ENCODE measurements at places on chromosomes 16 and 17.
A peak's percentile ranks its signal among the peaks of the same experiment; 100 is the strongest.

- peak; percentile 48 for DNase-seq
Observed at GRCh38 chr16:56611281-56611833, 3.0 kb downstream of the MT2A start.

- DNase-seq, result no peak
Observed at GRCh38 chr16:11151885-11152629, 103.9 kb downstream of the SOCS1 start.

GRCh38 chr17:36507266-36507665 is 20.8 kb downstream of the ZNHIT3 start:
- no peak for DNase-seq

GRCh38 chr16:324451-325334 is 27.8 kb downstream of the AXIN1 start:
- no peak for DNase-seq

- DNase-seq, result peak; percentile 39
Observed at GRCh38 chr16:85286951-85287814, 174.9 kb upstream of the CIBAR2 start.

DNA sequence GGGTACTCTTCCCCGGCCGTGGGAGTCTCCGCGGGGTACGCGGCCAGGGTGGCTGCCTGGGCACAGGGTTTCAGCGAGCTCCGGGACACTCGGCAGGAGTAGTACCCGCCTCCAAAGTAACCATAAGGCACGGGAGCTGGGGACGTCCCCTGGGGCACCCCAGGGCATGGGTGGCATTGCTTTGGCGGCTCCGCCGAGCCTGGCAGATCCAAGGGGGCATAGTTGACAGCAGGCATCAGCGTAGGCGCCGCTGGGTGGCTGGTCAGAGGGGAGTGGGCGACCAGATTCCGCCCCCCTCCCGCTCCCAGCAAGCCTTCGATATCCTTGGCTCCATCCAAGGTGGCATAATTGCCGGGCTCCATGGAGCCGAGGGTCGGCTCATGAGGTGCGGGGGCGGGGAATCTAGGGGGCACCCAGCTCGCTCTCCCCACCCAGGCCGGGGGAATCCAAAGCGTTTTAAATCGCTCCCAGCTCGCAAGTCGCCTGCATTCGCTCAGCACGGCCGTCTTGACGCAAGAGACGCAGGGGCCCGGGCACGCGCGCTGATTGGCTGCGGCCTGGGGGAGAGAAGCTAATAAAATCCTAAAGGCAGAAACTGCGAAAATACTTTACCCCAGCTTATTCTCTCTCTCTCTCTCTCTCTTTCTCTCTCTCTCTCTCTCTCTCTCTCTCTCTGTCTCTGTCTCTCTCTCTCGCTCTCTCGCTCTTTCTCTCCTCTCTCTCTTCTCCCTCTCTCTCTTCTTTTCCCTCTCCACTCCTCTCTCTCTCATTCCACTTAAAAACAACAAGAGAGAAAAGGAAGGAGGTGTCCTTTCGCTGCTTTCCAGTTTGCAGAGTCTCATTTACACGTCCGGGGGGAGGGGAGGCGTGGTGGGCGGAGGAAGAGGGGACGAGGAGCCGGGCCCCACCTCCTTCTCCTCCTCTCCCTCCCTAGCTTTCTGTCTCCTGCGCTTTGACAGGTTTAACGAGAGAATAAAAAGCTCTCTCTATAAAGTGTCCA is at the start of gene HOXB13:
Gene HOXB13 (minus strand): TSS at position 519 of the 1,000 bp plus-strand sequence. CDS start 157 bp downstream, at position 362.
- DNase-seq, result no peak

- DNase-seq, result no peak
Observed at GRCh38 chr17:3959921-3960601, 4.2 kb downstream of the ATP2A3 start.

- DNase-seq, result no peak
Observed at GRCh38 chr17:40253565-40253964, 34.1 kb upstream of the CDC6 start.

- DNase-seq, result no peak
Observed at GRCh38 chr16:31440516-31441184, 1.9 kb downstream of the ZNF843 start.

GRCh38 chr16:74562117-74562516 is 44.8 kb downstream of the GLG1 start:
- DNase-seq, result no peak

DNA sequence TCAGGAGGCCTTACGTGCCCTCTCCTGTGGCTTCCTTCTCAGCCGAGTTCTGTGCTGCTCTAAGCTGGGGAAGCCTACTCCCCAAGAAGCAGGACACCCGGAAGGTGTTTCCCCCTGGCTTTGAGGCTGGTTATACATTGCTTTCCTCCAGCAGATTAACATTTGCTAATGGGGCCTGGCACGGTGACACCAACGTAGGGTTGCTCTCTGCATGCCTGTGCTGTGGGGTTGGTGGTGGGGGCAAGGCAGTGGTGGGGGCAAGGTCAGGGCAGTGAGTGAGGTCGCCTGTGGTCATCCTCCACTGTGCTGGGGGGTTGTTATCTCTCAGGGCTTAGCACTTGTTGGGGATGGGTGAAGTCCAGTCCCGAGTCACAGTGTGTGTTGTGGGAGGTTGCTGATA is 4.2 kb downstream of the USP6 start:
- DNase-seq, result no peak

GRCh38 chr17:47803201-47803600 is 18.4 kb downstream of the OSBPL7 start:
- no peak for DNase-seq

- no peak for DNase-seq
Observed at GRCh38 chr16:66476328-66477027, 49.4 kb downstream of the BEAN1 start.

DNA sequence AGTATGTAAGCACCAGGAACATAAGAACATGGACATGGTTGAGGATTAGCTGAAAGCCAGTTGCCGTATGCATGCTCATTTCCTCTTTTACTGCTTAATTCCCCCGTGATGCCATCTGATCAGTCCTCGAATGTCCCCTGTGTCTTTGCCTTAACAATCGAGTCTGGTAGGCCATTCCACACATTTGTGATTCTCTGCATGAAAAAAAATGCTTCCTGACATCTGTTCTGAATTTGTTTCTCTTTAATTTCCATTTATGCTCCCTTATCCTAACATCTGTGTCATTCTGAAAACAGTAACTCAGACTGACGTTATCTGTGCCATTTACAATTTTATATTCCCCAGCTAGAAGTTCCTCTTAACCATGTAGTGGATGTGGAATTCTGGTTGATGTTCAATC is 158.2 kb upstream of the TOX3 start:
- DNase-seq, result no peak

- DNase-seq, result no peak
Observed at GRCh38 chr16:9908613-9909012, 273.6 kb downstream of the GRIN2A start.

DNA sequence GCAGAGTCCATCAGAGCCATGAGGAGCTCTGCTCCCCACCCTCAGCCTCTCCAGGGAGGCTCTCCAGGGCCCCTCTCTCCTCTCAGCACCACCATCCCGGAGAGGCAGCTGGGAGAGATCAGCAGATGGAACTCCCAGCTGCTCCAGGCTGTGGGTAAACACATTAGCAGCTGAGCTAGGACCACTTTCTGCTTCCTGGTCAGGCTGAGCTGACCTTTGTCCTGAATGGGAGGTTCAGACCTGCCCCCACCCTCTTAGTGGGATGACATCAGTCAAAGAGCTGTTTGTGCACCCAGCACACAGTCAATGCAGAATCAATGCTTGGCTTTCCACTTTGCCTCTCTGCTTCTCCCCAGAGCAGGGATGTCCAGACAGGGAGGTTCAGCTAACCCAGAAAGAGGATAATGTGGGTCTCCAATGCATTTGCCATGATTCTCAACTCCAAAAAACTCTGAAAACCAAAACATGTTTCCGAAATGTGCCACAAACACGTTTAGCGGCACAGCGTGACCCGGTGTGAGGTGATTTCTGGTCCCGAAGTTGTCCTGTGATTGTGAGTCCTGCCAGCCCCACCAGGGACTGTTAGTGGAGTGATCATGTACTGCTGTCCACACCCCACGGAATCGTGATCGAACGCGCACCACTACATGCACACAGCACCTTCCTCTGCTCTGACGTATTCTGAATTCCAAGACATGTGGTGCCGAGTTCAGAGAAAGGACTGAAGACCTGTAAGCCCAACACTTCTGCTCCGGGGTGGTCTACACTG is 6.7 kb downstream of the GPR142 start:
- no peak for DNase-seq

DNA sequence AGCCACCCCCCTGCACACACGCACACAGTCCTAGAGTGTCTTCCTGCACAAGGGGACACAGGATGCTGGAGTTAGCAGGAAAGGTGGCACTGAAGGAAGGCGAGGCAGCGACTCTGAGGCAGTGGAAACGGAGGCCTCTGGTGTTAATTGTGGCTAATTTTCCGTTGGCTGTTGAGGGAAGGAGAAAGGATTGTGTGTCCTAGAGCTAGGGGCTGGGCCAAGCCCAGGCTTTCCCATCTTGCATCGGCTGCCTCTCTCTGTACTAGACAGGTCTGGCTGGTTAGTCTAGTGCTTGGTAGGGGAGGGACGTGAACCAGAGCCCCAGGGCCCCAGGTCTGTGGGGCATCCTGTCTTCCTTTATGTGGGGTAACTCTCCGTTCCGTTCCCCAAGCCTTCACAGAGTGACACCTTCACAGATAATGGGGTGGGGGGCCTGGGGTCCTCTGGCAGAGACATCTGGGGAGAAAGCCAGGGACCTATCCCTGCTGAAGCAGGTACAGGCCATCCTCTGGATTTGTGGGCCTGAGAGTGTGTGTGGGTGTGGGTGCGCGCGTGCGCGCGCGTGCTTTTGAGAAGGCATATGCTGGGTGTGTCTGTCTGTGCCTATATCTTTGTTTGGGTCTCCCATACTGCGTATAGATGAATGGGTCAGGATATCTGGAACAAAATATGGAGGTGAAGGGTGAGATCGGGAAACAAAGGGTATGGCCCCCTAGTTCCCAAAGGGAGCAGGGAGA is at the start of gene CHD3:
Gene CHD3 (plus strand): TSS at position 606 of the 737 bp plus-strand sequence. CDS start 212 bp downstream, outside the sequence.
- DNase-seq, result no peak

All from astrocyte (in vitro differentiated cells and primary cell).